ENCODE measurements at places on chromosomes 13 and 19. TPM values are rescaled to one million over a fixed set of nuclear protein-coding genes. Genes with fewer than 3 reads are reported as not detected.

The TMIGD2 gene
- not detected for total RNA-seq

The AP1M2 gene
- total RNA-seq, result 159 TPM

The PALM gene
- 0.13 TPM for total RNA-seq

The LILRB3 gene
- not detected for total RNA-seq

The ZNF221 gene
- 0.68 TPM for total RNA-seq

The HAUS8 gene
- 9.1 TPM for total RNA-seq

The C5AR1 gene
- 0.13 TPM for total RNA-seq

The KLF1 gene
- total RNA-seq, result not detected

The KLK6 gene
- 367 TPM for total RNA-seq

The DIRAS1 gene
- total RNA-seq, result not detected

The CYP2A7 gene
- not detected for total RNA-seq

The CD79A gene
- total RNA-seq, result 0.81 TPM

The ZNF564 gene
- 1.5 TPM for total RNA-seq

The KEAP1 gene
- 114 TPM for total RNA-seq

The RASGRP4 gene
- not detected for total RNA-seq

The LILRB4 gene
- total RNA-seq, result not detected

The KLK4 gene
- total RNA-seq, result not detected

The ATP8A2 gene
- total RNA-seq, result not detected

The FCER2 gene
- not detected for total RNA-seq

The LGALS14 gene
- not detected for total RNA-seq

The ADGRE3 gene
- total RNA-seq, result not detected

The RASL11A gene
- 30.0 TPM for total RNA-seq

The FCHO1 gene
- total RNA-seq, result 1.2 TPM

The KCNJ14 gene
- 2.7 TPM for total RNA-seq

The ZSCAN4 gene
- total RNA-seq, result not detected

Measured in HT-29 (cell line).